ENCODE measurements at places on chromosomes 11 and 22.
A peak's percentile ranks its signal among the peaks of the same experiment; 100 is the strongest.

DNA sequence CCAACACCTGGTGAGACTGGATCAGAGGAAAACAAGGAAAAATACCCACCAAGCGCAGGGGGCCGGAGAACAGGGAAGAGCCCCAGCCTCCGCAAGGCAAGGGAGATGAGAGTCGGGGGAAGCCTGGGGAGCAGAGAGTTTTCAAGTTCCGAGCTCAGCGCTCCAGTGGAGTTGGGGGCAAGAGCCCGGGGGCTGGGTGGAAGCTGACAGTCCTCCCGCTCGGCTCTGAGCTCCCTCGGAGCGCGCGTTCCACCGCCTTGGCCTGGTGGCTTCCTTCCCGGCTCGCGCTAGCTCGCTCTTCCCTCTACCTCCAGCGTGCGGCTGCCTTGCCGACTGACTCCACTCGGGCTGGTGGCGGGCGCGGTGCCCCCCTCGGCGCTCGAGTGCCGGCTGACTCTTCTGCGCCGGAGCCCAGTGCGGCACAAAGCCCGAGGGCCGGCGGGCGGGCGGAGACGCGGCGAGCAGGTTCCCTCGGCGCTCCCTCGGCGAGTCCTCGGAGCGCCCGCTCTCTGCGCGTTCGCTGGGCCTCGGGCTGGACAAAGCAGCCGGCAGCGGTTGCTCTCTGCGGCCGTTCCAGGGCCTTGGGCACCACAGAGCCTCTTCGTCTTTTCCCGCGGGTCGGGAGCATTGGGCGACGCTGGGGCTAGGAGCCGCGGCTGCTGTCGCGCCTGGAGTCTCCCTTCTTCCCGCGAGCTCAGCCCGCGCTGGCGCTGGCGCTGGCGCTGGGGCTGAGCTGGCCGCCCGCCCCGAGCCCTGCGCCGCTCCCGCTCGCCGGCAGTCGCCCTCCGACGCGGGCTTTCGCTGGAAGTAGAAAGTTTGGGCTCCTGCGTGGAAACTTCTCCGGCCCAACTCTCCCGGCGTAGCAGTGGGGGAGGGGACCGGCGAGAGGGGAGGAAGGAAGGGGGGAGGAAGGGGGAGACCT lies 1.0 kb downstream of the PAX6 start:
- no peak for DNase-seq

GRCh38 chr22:43853328-43853931 lies 8.9 kb downstream of the SULT4A1 start:
- DNase-seq, result no peak

DNA sequence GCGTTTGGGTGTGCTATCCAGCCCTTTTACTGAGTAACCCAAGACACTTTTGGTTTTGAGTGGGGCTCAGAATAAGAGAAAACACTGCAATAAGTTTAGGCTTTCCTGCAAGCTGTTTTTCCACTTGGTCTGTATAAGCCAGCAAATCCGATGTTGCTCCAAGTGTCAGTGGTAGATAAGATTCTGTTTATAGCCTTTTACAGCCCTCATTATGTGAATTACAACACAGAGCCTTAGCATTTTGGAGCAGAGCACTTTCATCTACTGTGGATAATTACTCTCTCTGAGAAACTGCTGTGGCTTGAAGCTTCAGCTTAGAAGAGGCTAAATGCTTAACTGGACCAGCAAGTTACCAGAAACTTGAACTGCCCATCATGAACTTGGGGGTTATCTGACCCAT lies 601.1 kb downstream of the JRKL start:
- no peak for DNase-seq

DNA sequence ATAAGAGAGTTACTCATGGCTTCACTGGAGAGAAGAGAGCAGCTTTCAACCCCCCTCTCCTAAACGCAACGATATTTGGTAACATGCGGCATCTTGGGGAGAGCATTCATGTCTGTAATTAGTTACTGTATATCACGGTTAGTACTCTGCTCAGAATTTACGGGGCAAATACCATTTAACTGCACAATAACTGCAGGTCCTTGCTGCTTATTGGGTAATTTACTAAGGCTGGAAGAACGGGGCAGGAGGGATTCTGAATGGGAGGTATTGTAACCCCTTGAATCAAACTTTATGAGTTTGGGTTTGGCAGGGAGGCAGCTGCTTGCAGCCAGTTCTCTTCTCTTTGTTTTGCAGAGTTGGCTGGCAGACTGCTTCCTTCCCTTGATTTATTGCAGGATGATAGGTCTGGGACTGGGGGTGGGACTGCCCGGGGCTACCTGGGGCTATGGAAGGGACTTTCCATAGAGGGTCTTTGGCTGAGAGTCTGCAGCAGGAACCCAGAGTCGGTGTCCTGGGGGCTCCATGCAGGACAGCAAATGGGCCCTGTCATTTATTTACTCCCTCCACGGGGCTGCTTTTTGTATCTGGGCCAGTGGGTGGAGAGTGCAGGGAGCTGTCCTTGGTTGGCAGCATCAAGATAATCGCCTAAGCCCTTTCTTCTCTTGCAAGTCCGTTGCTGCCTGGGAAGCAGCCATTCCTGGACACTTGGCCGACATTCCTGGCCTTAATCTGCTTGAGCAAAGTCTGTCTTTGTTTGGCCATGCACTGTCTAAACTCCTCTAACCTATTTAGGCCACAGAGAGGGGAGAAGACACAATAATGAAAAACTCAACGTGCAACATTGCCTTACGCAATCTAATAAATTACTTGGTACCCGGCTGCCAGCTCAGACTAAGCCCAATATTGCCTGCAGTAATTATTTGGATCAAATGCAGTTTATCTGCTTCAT lies 188.9 kb downstream of the ST3GAL4 start:
- DNase-seq, result no peak

GRCh38 chr11:57131080-57131790 lies 50.5 kb upstream of the LRRC55 start:
- no peak for DNase-seq

DNA sequence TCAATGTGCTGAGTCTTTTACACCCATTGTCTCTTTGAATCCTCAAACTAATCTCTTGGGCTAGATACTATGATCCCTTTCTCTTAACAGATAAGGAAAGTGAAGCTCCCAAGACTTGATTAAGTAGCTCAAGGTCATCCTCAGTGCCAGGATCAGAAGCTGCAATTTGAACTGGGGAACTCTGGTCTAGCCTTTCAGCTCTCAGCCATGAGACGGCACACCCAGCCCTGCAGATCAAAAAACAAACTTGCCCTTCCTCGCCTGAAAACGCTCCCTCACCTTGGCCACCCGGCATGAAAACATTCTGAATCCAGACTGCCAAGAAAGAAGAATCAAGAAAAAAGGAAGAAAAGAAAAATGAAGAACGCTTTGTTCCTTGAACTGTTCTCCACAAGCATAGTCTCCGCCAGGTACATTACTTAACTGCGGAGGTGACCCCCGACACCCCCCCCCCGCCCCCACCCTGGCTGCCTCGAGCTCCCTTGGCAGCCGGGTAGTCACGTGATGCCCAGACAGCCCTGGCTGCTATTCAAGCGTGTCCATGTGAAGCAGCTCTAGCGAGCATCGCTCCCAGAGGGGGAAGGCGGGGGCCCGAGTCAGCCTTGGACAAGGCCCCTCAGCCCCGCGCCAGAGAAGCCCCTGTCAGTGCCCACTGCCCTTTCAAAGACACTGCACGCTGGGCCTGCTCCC lies 451.2 kb downstream of the MIAT start:
- no peak for DNase-seq

DNA sequence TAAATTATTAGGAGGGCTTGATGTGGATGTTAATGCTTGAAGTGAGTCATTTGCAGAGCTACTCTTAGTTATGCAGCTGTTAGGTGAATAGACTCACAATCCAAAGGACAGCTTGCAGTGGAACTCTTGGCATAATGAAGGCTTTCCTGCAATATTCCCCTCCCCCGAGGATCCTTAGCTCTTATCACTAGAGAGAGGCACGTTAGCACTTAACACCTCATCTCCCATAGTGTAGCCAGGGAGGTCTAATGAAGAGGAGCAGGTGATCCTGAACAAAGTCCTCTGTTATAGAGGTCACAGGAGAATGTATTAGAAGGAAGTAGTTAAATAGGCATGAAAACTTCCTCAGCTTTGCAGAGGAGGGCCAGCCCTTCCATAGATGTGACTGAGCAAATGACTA lies 919.2 kb upstream of the FAT3 start:
- no peak for DNase-seq

- DNase-seq, result no peak
Observed at GRCh38 chr11:6646576-6646917, 9.1 kb downstream of the DCHS1 start.

DNA sequence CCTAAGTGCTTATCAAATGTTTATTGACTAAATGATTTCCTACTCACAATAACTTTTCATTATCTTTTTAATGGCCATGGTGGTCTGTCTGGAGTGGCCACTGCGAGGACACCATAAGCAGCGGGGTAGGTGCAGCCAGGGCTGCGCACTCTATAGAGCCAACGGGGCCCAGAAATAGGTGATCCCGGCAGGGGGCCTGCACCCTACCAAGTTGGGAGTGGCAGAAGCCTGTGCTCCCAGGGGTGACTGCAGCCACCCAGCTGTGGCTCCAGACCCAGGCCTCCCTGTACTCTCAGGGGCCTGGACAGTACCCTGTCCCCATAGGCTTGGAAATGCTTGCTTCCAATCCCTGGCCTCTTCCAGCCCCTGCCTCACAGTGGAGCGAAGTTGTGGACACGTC lies 426.4 kb upstream of the FAT3 start:
- DNase-seq, result no peak

GRCh38 chr11:109590782-109591181 lies 168.8 kb downstream of the C11orf87 start:
- DNase-seq, result no peak

DNA sequence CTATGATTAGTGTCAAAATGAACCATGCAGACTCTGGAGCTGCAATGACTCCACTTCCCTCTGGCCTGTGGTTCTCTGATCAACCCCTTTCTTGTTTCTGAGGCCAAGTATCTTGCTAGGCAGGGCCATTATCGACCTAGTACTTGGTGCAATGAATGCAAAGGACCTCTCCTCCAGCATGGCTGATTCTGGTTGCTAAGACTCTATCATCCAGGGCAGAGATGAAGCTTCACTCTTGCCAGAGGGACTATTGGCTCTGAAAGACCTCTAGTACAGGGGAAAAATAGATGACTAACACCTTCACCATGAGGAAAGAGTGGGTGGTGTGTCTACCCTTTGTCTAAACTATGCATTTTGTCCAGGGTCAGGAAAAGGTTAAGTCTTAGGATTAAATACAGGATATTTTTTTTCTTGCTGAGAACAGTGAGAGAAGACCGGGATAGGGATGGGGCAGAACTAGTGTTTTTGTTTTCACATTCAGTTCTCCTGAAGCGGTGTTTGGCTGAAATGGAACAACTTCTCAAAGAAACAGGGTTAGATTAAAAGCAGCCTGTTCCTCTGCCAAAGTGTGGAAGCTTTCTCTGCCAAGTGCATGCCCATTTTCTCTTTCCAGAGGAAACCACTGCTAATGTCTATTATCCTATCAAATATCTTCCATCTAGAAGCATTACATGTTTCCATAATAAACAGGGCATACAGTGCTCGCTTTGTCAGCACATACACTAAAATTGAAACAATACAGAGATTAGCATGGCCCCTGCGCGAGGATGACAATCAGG lies 5.0 kb upstream of the MTFP1 start:
- DNase-seq, result no peak

DNA sequence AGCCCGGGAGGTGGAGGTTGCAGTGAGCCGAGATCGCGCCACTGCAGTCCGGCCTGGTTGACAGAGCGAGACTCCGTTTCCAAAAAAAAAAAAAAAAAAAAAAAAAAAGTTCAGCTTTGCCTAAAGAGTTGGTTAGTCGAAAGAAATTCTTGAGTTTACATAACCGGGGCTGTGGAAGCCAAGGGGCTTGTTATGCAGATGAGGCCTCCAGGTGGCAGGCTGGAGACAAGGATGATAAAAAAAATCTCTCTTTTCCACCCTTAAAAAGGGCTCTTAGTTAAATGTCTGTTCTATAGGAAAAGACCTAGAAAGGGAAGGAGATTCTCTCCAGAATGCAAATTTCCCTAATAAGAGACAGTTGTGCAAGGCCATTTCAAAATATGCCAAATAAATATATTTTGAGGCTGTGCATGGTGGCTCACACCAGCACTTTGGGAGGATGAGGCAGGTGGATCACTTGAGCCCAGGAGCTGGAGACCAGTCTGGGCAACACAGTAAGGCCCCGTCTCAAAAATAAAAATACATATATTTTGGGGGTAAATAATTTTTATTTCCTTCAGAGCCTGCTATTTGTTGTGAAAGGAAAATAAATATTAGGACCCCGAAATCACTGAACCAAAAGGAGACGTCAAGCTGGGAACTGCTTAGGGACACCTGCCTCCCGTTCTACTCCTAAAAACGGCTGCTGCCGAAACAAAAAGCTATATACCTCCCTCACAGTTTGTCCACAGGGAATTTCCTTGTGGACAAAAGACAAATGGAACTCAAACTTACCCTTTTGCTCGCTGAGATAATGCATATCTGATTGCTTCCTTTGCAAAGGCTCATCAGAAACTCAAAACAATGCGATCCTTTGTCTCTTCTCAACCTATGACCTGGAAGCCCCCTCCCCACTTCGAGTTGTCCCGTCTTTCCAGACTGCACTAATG lies 2.4 kb upstream of the IFITM2 start:
- peak; percentile 84 for DNase-seq

DNA sequence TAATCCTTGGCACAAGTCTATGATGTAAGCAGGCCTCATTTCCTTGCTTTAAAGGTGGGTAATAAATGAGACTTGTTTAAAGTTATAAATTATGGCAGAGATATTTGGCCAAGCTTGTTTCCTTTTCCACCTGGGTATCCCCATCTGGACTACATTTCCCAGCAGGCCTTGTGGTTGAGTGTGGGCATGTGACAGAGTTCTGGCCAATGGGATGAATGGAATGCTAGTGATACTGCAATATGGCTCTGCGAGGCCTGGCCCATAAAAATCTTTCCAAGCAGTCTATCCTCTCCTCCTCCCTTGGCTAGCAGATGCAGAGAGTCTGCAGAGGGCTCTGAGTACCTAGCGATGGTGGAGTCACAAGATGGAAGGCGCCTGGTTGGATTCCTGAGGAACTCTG lies 102.5 kb downstream of the TIMP3 start:
- peak; percentile 32 for DNase-seq

GRCh38 chr11:60098508-60098907 lies 10.0 kb downstream of the MS4A2 start:
- DNase-seq, result no peak

GRCh38 chr11:129881570-129882170 lies 13.7 kb downstream of the NFRKB start:
- DNase-seq, result peak; percentile 58

DNA sequence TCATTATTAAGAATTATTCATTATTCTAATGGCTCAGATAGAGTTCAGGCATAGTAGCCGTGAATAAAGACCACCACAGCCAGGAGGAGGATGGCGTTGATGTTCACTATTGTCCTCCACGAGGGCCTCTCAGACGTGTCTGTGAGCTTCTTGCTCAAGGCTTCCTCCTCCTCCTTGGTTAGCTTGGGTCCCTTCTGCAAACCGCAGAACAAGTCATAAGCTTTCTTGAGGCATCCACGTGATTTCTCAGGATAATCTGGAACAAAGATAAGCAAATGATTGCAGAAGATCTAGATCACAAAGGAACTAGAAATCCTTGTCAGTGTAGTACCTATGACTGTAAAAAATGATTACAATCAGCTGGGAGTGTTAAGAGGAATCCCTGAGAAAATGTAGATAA lies 13.6 kb upstream of the RFPL2 start:
- no peak for DNase-seq

GRCh38 chr11:102138223-102138622 lies 28.0 kb downstream of the YAP1 start:
- no peak for DNase-seq
